Hepatocyte (in vitro differentiated cells): ENCODE measurements at places on chromosomes 5 and 9. TPM values are rescaled to one million over a fixed set of nuclear protein-coding genes. Genes with fewer than 3 reads are reported as not detected.
A peak's percentile ranks its signal among the peaks of the same experiment; 100 is the strongest.

The OGN gene
- total RNA-seq = 43.5 and 56.6 TPM in 2 replicates

The SPATA31A3 gene
- not detected in 2 replicates for total RNA-seq

DNA sequence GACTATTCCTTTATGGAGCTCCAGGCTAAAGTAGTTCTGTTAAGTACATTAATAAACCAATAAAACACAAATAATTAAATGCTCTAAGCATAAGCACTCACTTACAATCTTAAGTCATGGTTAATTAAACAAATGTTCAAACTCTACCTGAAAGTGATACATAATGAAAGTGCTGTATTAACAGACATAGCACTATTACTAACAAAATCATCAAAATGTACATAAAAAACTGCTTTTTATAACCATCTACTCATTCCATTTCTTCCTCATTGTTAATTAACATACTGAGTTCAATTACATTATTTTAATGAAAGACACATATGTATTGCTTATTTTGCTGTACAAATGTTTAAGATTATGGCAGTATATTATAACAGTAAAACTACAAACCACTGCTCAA is 107.3 kb downstream of the AP3B1 start:
- DNase-seq = no peak

DNA sequence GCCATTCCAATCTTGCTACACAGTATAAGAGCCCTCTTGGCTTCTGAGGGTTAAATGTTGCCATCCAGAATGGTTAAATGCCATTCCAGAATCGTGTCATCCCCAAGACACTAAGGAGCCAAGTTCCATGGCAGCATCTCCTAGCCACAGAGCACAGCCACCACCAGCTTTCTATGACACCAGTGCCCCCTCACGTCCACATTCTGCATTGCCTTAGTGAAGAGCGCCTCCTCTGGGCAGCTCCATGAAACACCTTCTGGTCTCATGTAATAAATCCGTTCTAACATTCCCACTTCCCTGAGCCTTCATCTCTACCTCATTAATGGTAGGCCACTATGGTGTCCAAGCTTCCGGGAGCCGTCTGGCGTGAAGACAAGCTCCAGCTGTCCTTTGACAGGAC is 12.4 kb downstream of the CBY3 start:
- peak; percentile 45 for DNase-seq
